ENCODE measurements at places on chromosomes 3 and 15.
A peak's percentile ranks its signal among the peaks of the same experiment; 100 is the strongest.

DNA sequence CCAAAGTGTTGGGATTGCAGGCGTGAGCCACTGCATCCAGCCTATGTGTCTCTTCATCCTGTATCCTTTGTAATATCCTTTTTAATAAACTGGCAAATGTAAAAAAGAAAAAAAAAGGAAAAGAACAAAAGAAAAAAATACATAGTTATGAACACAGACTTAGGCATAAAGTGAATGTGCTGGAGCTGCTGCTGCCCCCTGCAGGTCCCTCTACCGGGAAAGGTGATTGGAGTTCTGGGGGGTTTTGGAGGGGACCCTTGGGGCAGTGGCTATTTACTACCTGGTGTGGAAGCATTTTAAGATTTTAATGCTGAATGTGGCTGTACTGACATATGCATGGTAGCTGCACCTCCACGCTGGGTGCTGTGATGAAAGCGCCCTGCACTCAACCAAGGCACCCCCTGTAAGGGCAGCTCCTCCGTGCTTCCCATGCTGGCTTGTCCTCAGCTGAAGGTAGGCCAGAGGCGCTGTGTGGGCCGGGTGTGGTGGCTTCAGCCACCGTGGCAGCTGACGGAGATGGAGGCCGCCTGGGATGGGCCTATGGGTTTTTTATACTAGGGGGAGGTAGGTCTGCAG, 49.9 kb downstream of the RPLP1 start:
- DNase-seq = peak; percentile 27

- peak; percentile 50 for DNase-seq
These were observed 256.4 kb downstream of the FAM43A start for GRCh38 chr3:194941956-194942511.

GRCh38 chr15:45443645-45444044, 65.3 kb upstream of the GATM start:
- no peak for DNase-seq

DNA sequence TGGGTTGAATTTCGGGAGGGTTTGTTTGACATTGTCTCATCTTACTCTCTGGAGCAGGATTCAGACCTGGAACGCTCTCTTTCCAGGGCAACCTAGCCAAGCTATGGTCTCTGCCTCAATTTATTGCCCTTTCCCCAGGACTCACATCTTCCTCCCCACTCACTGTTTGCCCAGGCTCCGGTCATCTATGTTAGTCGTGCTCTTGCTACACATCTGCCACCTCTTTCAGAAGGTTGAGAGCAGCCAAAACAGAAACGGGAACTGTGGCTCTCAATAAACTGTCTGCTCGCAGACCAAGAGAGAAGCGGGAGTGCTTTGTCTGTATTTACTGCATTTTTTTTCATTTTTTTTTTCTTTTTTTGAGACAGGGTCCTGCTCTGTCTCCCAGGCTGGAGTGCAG, 81.6 kb downstream of the ST6GAL1 start:
- no peak for DNase-seq

- no peak for DNase-seq
These were observed 153.4 kb upstream of the MME start for GRCh38 chr3:154926721-154927120.

GRCh38 chr3:53705024-53705745, 141.0 kb downstream of the CHDH start:
- DNase-seq = no peak
